ENCODE measurements at places on chromosomes 4 and X. TPM values are rescaled to one million over a fixed set of nuclear protein-coding genes. Genes with fewer than 3 reads are reported as not detected.

- no peak for DNase-seq
Observed at GRCh38 chrX:39504850-39505259, 592.9 kb downstream of the BCOR start.

- no peak for DNase-seq
Observed at GRCh38 chr4:88938138-88938537, 118.8 kb downstream of the FAM13A start.

DNA sequence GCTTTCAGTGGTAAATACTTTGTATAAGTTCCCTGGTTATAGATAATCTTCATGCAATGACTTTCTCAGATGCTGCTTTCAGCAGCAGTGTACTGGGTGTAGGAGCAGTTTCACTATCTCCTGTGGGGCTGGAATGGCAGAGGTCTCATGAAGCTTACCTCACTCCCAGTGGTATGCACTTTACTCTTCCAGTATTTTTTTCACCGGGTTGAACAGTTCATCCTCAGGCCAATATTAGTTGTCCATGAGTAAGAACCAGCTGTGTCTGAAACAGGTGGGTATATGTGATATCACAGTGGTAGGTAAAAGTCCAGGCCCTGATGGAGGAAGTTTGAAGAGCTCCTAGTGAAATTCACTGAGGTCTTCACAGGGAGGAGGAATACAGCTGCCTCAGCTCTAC, 351.5 kb upstream of the EMCN start:
- DNase-seq = no peak

GRCh38 chrX:38126179-38126578, 94.5 kb downstream of the SRPX start:
- DNase-seq = no peak

GRCh38 chr4:105093975-105094374, 52.7 kb upstream of the TET2 start:
- no peak for DNase-seq

- no peak for DNase-seq
Observed at GRCh38 chr4:10094841-10095240, 21.8 kb downstream of the WDR1 start.

NXF2 gene
- total RNA-seq = not detected

TRIM2 gene
- total RNA-seq = 27.6 TPM

GRCh38 chr4:151323667-151324066, 1.7 kb downstream of the SH3D19 start:
- no peak for DNase-seq

DNA sequence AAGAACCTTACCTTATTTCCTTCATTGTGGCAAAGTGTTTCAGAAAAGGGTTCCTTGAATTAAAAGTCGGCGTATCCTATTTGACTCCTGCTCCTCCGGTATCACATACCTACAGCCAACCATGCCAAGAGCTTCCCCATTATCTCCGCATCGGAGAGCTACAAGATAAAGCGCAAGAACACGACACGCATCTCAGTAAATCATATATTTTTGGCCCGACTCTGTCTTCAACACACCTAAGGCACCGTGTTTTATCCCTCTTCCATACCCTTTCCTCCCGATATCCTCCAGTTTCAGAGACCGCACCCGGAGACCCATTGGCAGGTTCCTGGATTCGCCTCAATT, 497 bp upstream of the THAP9 start:
- no peak for DNase-seq

GRCh38 chrX:119648421-119648775, 42.2 kb upstream of the NKRF start:
- DNase-seq = no peak

GRCh38 chr4:162056990-162057389, 106.8 kb downstream of the FSTL5 start:
- peak; percentile 19 for DNase-seq

DDX60 gene
- total RNA-seq = 24.4 TPM

GRCh38 chr4:83231620-83232076, 53.0 kb downstream of the COQ2 start:
- DNase-seq = no peak

DNA sequence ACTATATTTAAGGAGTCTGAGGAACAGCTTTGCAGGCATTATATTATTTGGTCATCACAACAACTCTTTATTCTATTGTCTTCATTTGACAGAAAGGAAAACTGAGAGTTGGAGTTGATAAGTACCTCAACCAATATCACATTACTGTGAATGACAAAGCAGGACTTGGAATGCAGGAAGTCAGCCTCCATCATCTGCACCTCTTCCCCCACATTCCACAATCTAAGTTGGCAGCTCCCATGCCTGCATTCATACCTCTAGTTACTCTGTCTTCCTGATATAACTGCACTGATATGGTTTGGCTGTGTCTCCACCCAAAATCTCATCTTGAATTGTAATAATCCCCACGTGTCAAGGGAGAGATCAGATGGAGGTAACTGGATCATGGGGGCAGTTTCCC, 356.7 kb downstream of the GALNTL6 start:
- DNase-seq = no peak

- no peak for DNase-seq
Observed at GRCh38 chr4:26346203-26346620, 25.4 kb downstream of the RBPJ start.

GRCh38 chr4:153489856-153490558, 23.8 kb downstream of the TMEM131L start:
- DNase-seq = no peak

GRCh38 chr4:68416591-68416990, 30.7 kb upstream of the TMPRSS11E start:
- no peak for DNase-seq

TMPRSS11B gene
- total RNA-seq = not detected

DNA sequence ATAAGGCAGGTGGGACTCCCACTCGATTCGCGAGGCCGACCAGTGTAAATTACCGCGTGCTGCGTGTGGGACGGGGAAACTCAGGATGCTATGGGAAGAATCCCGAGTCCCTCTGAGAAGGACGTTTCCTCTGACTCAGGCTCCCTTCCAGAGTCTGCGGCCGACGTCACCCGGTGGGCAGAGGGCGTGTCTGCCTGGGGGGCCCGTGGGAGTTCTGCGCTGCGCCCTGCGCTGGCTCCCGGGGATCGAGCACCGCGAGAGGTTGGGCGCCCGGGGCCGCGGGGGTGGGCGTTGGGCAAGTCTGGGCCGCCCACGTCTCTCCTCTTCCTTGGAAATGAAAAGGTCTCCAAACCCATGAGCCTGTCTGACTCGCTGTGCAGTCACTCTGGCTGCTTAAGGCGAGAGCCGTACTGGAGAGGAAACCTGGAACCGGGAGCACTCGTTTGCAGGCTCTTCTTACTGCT, 568 bp downstream of the NIPAL1 start:
- DNase-seq = peak; percentile 76

DNA sequence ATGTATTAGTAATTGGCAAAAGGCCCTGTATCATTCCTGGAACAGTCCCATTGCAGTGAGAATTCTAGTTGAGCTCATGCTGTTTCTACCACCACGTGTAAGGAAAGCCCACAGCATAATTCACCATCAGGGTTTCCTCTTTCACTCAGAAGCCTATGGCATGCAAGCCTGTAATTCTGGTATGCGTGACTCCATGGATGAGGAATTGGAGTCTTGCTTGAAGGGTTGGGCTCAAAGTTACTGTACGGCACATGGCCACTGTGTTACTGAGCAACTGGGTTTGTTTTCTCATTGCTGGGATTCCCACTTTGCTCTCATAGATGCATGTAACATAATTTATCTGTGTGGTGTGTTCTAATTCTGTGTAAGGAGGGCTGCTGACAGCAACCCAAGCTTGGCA, 132.3 kb upstream of the NR3C2 start:
- no peak for DNase-seq

DNA sequence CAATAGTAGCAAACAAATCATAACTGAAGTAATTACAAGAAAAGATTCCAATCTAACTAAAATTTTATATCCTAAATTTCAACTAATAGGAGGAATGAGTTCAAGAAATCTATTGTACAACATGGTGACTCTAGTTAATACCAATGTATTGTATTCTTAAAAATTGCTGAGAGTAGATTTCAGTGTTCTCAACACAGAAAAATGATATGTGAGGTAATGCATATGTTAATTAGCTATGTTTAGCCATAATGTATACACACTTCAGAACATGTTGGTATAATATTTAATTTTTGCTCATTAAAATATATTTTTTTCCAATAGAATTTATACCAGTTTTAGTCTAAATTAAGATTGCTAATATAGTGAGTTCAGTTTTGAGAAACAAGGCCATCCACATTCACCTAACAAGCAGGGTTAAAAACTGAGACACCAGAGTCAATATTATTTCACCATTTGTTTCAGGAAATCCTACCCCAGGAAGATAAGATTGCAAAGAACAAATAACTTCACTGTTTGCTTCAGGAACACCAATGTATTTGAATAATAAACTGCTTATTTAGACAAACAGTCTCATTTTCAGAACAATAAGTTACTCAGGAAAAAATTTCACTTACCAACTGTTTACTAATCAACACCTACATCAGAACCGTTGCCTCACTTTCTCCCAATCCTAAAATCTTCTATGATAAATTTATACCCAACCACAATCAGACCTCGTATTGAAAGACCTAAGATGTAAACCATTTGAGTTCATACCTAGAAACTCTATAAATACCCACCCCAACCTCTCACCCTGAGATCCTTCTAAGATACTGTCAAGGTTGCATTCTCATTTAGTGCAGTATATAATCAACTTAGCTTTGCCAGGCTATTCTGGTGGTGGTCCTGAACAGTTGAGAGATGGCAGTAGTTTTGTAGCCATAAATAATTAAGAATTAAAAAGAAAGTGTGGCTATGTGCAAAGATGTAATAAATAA, 132.8 kb downstream of the MAB21L2 start:
- no peak for DNase-seq

DNA sequence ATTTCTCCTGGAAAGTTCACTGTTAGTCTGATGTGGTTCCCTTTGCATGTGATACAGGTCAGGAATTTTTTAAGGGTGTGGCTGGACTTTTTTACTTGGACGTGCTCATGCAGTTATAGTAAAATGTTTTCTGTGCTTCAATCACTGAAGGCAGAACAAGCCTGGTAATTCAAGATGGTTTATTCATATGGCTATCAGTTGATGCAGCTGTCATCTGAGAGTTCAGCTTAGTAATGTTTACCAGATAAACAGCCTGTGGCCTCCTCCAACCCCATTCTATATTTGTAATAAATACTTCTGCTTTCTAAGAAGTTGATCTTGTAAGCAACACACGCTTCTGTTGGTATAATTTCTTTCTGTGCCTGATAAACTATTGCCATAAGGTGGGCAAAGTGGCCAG, 2105.9 kb downstream of the ARAP2 start:
- no peak for DNase-seq

DNA sequence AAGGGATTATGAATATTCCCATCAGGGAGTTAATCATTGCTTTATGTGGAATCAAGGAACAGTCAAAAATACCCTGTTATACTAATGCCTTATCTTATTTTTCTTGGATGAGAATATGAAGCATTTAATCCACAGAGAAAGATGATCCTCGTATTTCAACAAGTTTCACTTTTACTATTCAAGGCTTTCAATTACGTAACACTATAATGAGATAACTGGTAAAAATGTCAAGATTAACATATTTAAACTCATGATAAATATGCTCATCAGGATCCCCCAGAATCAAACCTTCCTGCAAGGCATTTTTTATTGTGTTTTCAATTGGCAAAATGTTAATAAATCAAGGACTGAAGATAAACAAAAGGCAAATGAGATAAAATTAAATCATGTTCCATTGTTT, 5.1 kb downstream of the ZXDA start:
- DNase-seq = no peak

FAM149A gene
- 17.8 TPM for total RNA-seq

DNA sequence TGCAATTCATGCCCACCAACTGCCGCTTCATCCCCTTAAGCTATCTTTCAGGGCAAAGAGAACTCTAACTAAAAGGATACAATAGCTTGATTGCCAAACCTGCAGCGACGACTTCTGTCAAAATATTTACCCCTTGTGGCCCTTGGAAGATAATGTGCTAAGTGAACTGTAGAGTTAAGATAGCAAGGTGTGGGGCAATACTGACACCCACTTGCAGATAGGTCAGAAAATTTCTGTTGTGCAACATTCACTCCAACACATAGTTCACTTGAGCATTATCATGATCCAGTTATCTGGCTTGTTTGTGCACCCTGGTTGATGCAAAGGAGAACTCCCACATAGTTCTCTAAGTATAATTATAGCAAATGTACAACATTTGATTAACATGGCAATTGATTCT, 55.6 kb downstream of the RHOXF2B start:
- no peak for DNase-seq

GRCh38 chr4:54526560-54526959, 131.2 kb upstream of the KIT start:
- no peak for DNase-seq

MSMO1 gene
- total RNA-seq = 23.4 TPM

GRCh38 chrX:24027985-24028384, 999 bp upstream of the KLHL15 start:
- DNase-seq = no peak

CXCL9 gene
- 1.6 TPM for total RNA-seq

LDB2 gene
- 91.5 TPM for total RNA-seq

- no peak for DNase-seq
Observed at GRCh38 chr4:121062521-121062920, 9.8 kb downstream of the NDNF start.

DNA sequence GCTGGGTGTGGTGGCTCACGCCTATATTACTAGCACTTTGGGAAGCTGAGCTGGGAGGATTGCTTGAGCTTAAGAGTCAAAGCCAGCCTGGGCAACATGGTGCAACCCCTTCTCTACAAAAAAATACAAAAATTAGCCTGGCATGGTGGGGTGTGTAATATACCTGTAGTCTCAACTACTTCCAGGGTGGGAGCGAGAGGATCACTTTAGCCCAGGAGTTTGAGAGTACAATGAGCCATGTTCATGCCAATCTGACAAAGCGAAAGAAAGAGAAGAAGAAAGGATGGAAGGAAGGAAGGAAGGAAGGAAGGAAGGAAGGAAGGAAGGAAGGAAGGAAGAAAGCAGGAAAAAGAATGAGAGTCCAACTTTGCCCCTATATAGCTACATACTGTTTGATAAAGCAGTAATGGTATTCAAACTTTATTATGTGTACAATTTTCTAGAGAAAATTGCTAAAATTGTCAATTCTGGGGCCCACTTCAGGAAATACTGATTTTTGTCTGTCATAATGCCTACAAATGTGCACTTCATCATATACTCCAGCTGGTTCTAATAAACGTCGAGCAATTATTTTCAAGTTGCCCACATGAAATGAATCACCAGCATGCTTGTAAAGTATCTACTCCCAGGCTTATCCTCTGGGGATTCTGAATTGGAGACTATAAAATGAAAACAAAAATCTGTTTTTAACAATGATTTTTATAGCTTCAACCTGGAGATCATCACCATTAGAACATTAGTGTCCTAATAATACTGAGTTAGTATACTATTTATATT, 132.3 kb downstream of the NDST4 start:
- DNase-seq = no peak

DNA sequence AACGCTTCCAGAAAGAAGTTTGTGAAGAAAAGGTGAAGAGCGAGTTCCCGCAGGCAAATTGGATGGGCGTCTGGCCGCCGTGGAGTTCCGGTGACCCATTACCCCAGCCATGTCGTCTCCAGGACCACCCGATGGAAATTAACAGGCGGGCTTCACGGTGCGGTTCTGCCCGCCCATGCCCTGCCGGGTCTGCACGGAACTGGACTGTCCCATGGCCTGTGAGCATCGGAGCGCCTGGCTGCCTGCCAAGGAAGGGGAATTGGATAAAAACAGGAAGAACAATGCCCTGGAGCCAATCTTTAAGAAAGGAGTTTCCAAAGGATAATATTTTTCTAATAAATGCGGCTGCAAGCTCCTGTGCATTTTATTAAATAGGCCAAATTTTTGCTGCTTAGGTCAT, 319.8 kb upstream of the SLC7A11 start:
- no peak for DNase-seq

GRCh38 chrX:38513112-38513742, 48.1 kb upstream of the TSPAN7 start:
- DNase-seq = no peak

- DNase-seq = no peak
Observed at GRCh38 chrX:127552571-127552970, 499.6 kb downstream of the ACTRT1 start.

Measured in aorta (tissue), 5 donors.